CD8-positive, alpha-beta T cell (primary cell): ENCODE measurements at places on chromosomes 6 and 20. TPM values are rescaled to one million over a fixed set of nuclear protein-coding genes. Genes with fewer than 3 reads are reported as not detected.

Gene FOXO3
- total RNA-seq: 26.3 TPM

GRCh38 chr6:158040804-158041347 is 59.2 kb downstream of the SYNJ2 start:
- no peak for DNase-seq

Gene HM13
- total RNA-seq: 106 TPM

Gene CDH26
- 1.1 TPM for total RNA-seq

DNA sequence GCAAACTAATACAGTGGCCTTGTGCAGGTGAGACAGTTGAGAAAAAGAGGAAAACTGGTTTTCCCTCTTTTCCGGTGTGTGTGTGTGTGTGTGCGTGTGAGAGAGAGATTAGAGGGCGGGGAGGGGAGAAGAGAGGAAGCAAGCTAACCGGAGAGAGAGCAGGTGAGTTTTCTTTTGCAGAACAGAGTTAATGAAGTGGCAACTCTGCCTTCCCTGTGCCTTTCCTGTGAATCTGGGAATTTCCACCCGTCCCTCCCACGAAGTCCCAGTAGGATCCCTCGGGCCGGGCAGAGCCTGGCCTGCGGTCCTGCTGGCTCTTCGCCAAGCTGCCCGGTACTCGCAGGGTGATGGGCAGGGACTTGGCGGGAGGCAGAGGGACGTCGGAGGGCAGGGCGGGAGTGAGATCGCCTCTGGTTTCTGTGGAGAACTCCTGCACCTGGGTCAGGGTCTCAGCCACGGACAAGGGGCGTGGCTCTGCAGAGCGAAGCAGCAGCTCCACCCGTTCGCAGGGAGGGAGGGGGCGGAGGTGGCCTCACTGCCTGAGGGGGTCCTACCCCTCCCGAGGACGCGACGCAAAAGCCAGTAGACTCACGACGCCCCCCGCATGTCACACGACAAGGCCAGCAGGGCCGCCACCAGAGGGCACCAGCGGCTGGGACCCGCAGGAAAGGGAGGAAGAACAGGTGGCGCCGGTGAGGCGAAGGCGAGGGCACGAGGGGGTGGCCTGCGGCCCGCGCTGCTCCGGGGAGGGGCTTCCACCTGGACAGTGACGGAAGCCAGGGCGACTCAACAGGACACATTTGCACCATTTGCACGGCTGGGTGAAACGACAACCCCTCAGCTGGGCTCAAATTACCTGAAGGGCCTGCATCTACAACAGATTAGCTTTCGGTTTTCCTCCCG is 51.2 kb upstream of the RNF182 start:
- peak; percentile 60 for DNase-seq

DNA sequence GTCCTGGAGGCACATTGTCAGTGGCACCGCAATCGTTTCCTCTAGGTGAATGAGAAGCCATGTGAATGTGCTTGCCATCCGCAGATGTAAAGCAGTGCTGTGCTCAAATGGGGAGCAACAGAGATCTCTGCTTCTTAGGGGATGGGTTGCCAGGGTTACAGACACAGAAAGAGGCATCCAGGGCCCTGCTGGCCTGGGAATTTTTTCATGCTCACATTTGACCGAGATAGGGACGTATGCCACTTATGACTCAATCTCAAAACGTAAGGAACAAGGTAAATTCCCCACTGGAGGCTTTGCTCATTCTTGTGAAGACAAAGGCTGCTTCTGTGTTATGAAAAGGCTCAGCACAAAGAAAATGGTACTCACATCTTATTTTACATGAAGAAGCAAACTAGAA is 11.0 kb downstream of the C6orf118 start:
- DNase-seq: no peak

Gene MATN4
- not detected for total RNA-seq
